ENCODE measurements at places on chromosomes 2 and 18.

DNA sequence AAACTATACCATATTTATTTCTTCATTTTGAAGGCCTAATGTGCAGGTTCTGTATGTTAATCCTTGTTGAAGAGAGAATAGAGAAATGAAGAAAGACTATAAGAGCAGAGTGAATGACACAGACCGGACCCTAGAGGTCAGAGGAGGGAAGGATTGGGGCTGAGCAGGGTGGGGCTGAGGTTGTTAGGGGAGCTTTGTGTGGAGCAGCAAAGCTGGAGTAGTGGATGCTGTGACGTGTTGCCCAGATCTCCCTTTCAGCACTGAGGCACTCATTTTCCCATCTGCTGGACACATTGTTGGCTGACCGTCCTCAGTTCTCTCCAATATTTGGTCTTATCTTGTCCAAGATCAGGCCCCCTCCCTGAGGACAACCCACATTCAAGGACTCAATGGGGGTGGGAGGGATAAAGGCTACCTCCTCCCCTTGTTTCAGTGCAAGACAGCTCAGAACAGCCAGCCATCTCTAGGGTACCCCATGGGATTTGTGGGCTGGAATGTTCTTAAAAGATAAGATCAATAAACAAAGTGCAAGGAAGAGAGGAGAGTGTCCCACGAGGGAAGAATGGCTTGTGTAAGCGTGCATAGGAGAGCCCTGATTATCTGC is 143.6 kb downstream of the TDRD15 start:
- DNase-seq: no peak

DNA sequence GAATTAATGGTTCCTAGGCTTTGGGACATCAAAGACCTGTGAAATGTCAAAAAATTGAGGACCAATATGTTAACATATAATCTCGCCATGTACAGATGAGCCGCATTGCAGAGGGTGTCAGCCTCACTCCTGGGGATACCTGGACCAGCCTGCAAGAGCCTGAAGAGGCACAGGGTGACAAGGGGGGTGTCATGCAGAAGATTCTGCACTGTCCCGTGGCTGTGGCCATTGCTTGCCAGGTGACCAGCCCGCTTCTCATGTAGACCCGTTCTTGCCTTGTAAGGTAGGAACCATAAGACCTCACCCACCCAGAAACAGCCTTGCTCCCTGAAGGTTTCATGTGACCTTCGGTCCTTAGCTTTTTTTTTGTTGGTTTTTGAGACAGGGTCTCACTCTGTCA is 37.5 kb downstream of the TMEM37 start:
- DNase-seq: no peak

DNA sequence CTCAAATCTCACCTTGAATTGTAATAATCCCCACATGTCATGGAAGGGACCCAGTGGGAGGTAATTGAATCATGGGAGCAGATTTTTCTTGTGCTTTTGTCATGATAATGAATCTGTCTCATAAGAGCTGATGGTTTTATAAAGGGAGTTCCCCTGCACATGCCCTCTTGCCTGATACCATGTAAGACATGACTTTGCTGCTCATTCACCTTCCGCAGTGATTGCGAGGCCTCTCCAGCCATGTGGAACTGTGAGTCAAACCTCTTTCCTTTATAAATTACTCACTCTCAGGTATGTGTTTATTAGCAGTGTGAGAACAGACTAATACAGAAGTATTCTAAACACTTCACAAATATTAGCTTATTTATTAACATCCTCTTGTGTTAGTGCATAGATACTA is 516.7 kb downstream of the LRRTM4 start:
- DNase-seq: no peak

- DNase-seq: no peak
Observed at GRCh38 chr2:27973592-27973991, 83.1 kb downstream of the BABAM2 start.

DNA sequence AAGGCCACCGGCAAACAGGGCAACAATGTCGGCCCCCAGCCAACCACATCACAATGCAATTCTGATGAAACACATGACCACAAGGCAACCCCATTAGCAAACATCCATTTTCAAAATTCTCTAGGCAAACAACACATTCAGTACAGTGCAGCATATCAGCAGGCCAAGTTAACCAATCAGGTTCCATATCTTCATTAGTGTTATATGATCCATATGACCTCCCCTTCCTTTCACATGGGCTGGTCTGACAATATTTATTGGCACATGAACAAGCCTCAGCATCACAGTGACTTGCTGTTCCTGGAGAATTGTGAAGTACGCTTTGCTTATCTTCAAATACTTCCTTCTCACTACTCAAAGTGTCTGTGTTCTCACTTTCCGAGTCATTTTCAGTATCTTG is 19.8 kb downstream of the RNF103 start:
- DNase-seq: no peak

DNA sequence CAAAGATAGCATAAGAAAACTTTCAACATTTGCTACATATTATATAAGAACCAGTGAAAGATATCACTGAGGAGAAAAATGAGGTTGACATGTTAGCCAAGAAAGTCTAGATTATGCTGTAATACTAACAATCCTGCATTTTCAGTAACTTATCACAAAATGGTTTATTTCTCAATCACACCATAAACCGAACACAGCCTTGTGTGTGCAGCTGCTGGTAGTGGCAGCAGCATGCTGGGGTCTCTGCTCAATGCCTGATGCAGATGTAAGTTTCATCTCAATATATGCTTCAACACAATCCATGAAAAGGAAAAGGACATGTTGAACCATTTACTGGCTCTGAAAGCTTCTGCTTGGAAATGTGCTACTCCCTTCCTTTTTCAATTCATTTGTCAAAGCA is 376.3 kb downstream of the GPD2 start:
- no peak for DNase-seq

DNA sequence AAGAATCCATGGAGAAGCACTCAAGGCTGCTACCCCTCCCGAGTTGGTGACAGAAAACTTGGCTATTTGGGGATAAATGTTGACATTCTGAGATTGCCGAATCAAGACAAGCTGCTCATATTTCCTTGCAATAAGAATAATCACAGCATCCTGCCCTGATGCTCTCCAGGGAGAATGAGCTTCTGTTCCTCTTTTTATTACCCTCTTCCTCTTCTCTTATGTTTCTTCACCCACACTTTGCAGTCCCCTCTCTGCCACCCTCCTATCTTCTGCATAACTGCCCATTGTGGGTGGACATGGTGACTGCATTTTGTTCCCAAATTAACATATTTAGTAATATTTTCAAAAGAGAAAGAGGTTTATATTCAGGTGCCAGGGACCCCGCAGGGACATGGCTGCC is 11.9 kb upstream of the MSGN1 start:
- no peak for DNase-seq

- no peak for DNase-seq
Observed at GRCh38 chr18:35005963-35006577, 35.1 kb upstream of the MAPRE2 start.

GRCh38 chr18:10398571-10398970 is 55.9 kb upstream of the APCDD1 start:
- DNase-seq: no peak

DNA sequence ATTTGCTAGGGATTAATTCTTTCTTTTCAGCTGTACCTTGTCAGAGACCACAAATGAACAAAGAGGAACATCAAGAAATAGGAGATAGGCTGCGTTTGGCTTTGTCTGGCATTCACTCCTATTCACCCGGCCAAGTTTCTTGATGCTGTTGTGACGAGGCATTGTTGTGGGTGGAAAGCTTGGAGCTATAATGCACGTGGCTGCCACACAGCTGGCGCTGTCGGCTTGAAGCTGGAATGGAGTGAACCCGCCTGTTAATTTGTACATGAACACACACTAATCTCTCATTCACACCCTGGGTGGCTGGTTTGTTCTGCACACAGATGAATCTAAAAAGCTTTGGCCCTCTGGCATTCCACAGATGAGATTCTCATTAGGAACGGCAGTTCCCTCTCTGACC is 274.9 kb upstream of the GYPC start:
- no peak for DNase-seq

DNA sequence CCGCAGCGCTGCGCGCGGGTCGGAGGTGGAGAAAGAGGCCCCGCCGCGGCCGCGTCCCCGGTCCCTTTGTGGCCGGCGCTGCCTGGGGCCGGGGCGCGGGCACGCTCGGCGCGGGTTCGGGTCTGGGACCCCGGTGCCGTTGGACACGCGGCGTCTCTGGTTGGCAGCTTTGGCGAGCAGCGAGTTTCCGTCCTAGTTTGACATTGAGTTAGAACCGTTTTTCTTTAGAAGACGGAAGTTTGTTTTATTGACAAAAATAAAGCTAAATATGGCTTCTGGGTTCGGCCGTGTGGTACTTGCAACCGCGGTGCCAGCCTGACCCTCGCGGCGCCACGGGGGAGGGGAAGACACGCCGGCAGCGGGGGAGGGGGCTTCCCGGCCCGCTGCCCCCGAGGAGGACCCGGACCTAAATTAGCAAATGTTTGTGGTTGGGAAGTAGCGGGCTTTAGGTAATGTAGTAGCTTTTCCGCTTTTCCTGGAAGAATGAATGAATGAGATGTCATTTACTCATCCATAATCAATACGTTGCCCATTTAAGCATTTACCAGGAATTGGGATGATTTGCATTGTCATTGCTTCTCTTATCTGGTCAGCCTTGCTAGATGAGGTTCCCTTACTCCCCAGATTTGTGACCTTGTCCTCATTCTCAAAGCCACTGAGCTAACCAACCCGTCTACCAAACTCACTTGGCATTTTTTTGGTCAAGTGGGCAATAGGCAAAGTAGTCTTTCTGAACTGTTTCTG is 530 bp downstream of the GALNT1 start:
- peak; percentile 69 for DNase-seq

- DNase-seq: no peak
Observed at GRCh38 chr2:88919087-88919738, 227.7 kb downstream of the RPIA start.

DNA sequence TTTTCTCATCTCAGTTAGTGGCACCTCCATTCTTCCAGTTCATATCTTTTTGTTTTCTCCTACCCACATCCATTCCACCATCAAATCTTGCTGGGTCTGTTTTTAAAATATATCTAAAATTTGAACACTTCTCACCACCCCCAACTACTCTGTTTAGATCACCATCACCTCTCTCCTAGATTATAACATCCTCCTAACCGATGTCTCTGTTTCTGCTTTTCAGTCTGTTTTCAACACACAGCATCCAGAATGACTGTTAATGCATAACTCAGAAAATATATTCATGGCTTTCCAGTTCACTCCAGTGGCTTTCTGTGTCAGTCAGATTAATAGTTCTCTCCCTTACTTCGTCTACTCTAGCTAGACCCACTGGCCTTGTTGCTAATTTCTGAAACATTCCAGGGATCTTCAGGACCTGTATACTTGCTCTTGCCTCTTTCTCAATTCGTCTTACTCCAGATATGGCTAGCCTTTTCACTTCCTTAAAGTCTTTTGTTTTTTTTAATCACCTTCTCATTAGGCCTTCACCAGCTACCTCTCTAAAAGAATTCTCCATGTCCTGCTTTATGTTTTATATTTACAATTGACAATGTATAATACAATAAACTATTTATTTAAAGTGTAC is 105.3 kb downstream of the COMMD1 start:
- no peak for DNase-seq

- DNase-seq: peak; percentile 81
Observed at GRCh38 chr2:240820607-240821428, 799 bp upstream of the KIF1A start.

DNA sequence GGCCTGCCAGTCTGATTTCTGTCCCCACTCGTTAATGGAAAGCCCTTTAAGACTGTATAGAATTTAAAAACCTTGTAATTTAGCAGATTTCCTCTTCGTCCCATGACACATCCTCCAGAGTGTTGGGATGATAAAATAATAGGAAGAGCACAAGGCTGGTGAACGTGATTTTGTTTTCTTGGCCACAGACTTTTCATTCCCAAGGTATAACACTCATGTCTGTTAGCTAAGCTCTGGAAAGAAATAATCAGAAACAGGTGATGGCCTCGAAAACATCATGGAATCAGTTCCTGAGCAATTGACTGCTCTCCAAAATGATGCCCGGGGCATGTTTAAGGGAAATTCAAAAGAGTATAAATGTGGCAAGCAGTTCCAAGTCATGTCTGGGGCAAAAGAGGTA is 337.8 kb upstream of the TCF4 start:
- no peak for DNase-seq

DNA sequence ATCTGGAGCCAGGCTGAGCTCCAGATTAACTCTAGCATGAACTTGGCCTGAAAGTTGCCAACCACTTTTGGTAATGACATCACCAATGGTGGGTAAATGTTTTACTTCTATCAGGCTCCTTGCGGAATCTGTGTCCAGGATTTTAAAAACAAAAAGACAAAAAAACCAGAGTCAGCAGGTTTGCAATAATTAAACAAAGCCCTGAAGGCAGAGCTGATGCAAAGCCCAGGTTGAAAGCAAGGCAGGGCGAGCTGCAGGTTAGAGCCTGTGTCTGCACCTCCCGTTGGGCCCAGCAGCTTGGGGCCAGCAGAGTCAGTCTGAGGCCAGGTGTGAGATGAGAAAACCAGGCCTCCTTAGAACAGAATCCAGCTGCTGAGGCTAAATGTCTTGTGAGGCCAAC is 29.1 kb upstream of the ALK start:
- DNase-seq: no peak

DNA sequence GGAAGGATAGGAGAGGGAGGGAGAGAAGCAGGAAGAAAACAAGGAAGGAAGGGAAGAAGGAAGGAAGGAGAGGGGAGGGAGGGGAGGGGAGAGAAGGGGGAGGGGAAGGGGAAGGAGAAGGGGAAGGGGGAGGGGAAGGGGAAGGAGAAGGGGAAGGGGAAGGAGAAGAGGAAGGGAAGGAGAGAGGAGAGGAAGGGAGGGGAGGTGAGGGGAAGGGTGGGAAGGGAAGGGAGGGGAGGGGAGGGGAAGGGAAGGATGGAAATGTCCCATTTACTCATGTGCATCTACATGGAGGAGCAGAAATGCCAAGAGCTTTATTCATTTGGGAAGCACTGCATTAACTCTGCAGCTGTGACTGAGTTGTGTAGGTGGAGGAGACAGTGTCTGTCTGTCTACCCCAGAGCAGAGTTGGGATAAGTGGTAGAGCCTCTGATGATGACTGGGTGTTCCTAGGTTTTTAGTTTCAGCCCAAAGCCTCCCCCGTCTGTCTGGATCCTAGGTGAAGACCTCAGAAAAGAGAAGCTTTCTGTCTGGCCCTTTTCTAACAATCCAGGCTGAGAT is 131.3 kb downstream of the COL6A3 start:
- DNase-seq: no peak

GRCh38 chr2:1024981-1025380 is 74.3 kb downstream of the SNTG2 start:
- DNase-seq: no peak

DNA sequence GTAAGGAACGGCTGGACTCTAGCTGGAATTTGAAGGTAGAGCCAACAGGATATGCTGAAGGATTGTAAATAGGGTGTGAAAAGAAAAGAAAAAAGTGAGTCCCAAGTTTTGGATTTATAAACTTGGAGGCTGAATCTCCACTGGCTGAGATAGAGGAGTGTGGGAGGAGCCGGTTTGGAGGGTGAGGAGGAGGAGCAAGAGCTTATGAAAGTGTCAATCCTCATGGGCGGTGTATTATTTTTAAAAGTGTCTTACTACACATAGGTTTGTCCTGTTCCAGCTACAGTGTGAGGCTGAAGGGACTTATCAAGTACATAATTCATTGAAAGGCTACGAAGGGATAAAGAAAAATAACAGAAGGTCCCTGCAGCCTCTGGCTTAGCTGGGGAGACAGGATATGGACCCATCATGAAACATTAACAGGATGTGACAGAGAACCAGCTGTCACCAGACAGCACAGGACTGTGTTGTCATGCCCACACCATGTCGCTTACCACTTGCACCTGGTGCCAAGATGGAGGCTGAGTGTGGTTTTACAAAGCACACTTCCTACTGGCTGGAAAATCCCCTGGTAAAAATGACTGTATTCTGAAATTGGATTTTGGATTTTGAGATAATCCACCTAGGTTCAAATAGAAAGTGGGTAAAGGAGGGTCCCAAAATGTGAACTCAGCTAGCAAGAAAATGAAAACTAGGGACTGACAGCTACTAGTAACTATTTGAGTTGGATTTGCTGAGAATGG is 2.5 kb upstream of the MREG start:
- no peak for DNase-seq

Data from pancreas (tissue), 10 donors.